Prostate gland (tissue), 2 donors: ENCODE measurements at places on chromosomes 3 and 15.

- no peak for DNase-seq
Observed at GRCh38 chr3:71180524-71180923, 403.0 kb downstream of the FOXP1 start.

- DNase-seq = no peak
Observed at GRCh38 chr3:136351905-136352304, 101.8 kb downstream of the PCCB start.

DNA sequence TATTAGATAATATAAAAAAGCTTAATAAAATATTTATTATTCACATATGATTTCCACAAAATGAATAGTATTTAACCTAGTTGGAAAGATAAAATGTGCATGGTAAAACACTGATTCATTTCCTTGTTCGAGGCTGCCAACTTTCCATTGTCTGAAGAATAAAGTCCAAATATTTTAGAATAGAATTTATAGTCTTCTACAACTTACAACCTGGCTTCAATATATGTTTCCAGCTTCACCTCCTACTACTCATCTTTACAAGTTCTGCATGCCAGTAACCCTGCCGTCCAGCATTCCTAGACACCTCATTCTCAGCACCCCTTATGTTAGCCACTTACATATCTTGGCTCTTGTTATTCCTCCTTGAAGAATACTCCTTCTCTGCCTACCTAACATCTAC is 244.5 kb downstream of the FGF12 start:
- DNase-seq = peak; percentile 5

- DNase-seq = no peak
Observed at GRCh38 chr15:50068016-50068415, 51.0 kb downstream of the ATP8B4 start.

- no peak for DNase-seq
Observed at GRCh38 chr15:25950014-25950413, 86.9 kb upstream of the ATP10A start.

DNA sequence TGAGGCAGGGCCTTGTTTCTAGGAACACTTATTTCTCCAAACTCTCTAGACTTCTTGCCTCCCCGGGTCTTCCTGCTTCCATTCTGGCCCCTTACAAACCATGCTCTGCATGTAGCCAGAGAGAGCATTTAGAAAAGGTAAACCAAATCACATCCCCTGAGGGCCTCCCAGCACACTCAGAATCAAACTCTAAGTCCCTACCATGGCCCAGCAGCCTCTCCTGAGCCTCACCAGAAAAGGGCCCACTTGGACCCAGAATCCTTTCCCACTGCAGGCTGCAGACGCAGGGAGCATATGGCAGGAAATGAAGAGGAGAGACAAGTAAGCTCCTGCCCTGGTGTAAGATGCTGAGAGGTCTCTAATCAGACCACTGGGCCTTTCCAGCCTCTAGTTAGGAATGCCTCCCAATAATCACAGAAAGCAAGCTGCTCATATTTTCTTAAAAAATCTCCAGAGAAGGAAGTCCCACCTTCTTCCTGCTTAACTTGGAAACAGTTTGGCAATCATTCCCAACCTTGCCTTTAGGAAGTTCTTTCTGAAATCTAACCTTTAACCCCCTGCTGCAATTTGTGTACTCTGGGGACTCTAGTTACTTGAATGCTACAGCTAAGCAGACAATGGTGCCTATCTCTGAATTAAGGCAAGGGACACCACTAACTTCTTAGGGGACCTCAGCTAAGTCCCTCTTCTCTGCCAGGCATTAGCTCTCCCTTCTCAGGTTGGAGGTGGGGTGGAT is 4.2 kb downstream of the AMOTL2 start:
- DNase-seq = no peak

- DNase-seq = no peak
Observed at GRCh38 chr15:73684581-73685455, 635 bp downstream of the CD276 start.

DNA sequence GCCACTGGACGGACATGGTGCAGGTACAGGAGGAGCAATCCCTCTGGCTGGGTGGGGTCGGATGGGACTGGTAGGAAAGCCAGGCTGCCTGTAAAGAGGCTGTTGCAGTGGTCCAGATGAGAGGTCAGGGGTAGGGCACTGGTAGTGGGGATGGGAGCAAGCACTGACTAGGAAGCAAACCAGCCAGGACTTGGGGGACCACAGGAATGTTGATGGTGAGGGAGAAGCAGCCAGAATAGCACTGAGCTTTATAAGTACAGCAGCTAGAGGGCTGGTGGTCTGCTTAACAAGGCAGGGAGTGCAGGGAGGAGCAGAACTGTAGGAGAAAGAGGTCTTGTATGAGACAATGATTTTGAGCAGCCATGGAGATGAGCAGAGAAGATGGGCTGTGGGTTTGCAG is 38.7 kb upstream of the PTPN23 start:
- DNase-seq = no peak

DNA sequence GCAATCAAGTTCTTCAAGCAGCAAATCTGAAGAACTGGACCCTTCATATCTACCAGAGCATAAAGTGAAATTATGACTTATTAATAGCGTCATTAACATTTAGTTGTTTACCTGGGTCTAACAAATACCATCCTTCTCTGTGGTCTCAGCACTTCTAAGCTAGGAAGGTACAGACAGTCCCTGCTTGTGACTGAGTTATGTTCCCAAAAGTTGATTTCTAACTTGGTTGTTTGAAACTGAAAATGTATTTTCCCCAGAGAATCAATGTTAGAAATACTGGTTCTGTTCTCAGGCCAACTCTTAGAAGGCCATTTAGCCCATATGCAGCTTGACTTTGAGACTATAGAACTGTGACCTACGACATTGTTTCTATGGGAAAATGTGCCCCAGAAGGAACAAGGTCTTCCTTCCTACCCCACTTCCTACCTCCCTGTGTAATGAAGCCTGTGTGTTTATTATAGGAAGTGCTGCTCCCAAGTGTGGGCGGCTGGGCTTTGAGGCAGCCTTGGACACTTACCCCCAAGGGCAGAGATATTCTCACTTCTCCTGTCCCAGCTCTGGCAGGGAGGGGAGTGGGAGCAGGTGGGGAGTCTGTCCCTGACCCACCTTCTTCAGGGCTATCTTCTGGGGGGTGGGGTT is 12.2 kb upstream of the MAPK6 start:
- DNase-seq = no peak

DNA sequence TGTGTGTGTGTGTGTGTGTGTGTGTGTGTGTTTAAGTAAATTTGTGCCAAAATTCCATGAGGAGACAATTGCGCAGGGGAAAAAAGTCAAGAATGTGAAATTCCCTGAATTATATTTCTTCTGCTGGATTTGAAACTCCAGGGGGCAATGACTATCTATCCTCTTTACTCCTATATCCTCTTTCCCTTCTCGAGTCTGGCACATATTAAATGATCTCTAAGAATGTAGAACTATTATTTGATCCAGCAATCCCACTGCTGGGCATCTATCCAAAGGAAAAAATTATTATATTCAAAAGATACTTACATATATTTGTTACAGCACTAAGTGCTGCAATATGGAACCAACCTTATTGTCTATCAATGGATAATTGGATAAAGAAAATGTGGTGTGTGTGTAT is 350.1 kb upstream of the ADAMTS9 start:
- DNase-seq = no peak

DNA sequence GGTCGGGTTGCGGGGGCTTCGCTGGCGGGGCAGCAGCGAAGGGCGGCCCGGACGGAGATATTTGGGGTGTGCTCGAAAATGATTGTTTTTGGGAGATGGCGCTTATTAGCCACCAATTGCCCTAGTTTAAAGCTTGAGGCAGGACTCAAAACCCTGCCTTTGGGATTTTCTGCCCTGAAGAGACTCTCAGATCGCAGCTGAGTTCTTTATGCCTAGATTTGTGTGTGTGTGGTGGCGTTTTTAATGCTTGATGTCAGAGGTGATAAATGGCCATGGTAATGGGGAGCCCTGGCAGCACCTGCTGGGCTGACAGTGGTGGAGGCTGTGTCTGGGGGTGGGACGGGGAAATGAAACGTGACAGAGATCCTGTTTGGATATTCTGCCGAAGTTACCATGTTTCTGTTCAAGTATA is 604 bp downstream of the KCTD6 start:
- DNase-seq = no peak
